ENCODE measurements at places on chromosomes 7 and 10. TPM values are rescaled to one million over a fixed set of nuclear protein-coding genes. Genes with fewer than 3 reads are reported as not detected.

- no peak for DNase-seq
Measured at GRCh38 chr10:99285881-99286280, 43.3 kb upstream of the CNNM1 start.

GRCh38 chr10:26840938-26841732 is 19.6 kb downstream of the ABI1 start:
- DNase-seq: no peak

DNA sequence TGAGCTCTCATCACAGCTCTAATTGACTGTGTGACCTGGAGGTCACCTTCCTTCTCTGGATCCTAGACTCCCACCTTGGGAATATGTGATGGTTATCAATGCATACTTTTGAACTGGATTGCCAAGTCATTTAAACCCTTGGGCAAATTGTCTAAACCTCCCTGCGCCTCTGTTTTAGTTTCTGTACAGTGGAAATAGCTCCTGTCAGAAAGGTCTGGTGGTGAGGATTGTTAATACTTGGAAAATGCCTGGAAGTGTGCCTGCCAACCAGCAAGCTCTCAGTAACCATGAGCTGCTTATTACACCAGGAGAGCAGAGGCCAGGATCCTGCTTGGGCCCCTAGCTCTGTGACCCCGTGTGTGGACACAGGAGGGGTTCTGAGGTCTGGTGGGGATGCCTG is 108.7 kb upstream of the PPIF start:
- DNase-seq: no peak

DNA sequence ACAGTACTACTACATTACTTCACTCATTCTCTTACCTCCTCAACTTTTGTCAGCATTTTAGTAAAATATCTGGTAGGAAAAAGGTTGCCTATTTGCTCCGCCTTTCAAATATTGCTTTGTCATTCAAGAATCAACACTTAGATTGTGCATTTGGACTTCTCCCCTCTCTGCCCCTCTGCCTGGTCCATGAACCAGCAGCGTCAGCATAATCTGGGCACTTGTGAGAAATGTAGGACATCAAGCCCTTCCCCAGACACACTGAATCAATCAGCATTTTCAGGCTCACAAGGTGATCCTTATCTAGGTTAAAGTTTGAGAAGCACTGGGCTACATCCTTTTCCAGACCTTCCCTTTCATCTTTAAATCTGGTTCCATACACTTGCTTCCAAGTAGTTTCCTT is 16.3 kb downstream of the SLC13A1 start:
- no peak for DNase-seq

- no peak for DNase-seq
Measured at GRCh38 chr10:60390224-60390626, 550 bp upstream of the ANK3 start.

DNA sequence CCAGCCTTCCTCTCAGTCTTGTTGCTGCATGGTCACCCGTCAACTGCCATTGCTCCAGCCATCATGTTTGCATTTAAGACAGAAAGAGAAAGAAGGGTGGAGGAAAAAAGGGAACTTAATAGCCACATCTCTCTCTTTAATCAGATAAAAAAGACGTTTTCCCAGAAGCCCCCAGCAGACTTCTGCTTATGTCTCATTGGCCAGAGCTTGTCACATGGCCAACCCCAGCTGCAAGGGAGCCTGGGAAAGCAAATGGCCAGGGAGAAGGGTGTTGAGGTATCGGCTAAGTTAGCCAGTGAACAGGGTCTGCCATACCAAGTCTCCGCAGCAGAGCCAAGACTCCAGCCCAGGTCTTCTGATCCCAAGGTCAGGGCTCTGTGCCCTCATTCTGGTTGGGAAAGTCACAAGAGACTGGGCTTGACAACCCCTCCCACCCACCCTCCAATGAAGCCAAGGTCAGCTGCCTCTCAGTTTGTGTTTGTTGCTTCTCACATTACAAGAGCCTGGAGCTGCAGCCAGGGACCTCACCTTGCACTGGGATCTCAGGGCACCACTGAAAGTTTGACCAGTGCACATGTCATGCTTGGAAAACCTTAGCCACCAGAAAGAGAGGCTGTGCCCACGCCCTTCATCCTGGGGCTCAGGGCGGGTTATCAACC is 80.3 kb upstream of the LYZL2 start:
- DNase-seq: no peak

The LIPF gene
- polyA plus RNA-seq: not detected

DNA sequence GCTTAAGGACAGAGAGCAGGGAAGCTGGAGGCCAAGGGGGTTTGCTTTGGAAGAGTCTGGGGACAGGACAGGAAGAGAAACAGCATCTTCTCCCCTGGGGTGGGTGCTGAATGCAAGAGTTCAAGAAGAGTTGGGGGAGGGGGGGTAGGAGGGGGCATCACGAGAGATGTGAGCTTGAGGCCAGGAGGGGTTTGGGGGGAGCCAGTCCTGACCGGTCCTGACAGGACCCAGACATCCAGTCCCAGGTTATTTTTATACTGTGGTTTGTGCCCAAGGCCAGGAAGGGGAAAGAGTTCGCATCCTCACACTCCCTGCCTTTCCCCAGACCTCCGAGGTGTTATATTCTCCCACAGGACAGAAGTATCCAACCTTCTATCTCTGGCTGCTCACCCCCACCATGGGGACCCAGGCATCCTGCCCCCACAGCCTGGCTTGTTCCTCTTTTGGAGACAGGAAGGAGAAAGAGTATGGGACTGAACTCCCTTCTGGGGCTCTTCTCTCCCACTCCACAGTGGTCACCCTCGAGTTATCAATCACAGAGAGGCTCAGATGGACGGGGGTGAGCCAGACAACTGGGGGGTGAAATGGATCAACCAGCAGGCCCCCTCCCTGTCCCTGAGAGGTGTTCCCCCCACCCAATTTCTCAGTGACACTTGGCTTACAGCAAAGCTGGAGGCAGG is 2.8 kb downstream of the TSC22D4 start:
- DNase-seq: no peak

DNA sequence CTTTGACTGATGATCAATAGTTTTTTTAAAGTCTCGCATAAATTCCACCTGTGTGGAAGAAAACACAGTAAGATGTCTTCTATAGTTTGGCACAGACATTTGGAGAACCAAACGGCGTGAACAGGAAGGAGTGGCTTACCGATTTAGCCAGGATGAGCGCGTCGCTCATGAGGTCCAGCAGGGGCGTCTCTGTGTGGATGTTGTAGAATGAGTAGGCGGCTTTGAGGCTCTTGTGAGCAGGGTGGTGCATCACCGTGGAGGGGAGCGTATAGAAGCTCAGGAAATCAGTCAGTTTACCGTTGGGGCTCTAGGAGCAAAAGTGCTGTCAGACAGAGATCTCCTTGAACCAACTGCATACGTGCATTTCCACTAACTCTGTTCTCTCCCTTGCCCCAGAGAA is 15.5 kb downstream of the RPP38 start:
- DNase-seq: peak; percentile 14

GRCh38 chr10:3046210-3046779 is 21.1 kb upstream of the PFKP start:
- DNase-seq: no peak

The KLF6 gene
- 27.8 TPM for polyA plus RNA-seq

The PURB gene
- 7.7 TPM for polyA plus RNA-seq

DNA sequence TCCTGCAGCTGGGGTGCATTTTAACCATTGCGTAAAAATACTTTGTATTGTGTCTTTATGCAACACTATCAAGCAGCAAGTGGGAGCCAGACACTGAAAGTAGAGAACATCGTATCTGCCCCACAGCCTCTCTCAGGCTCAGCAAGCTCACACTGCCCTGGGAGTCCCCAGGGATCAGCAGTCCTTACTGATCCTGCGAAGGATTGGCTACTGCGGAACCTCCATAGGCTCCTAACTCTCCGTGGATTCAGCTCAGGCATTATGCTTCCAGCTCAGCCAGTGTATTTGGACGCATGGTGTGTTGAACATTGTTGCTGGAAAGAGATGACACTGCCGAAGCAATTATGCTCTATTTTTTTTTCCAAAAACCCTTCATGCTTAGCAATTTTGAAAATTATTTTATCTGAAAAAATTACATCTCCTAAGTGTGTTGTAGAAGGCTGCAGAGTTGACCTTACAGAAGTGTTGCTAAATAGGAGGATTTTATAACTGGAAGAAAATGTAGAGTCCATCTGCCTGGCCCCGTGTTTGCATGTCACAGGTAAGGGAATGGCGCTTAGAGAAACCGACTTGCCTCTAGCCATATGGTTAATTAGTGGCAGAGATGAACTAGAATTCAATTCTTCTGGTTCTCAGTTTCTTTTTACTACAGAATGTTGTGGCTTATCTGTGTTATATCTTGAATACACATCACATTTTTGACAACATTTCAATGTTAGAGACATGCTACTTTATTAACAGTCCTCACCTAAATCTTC is 276.4 kb upstream of the COBL start:
- no peak for DNase-seq

DNA sequence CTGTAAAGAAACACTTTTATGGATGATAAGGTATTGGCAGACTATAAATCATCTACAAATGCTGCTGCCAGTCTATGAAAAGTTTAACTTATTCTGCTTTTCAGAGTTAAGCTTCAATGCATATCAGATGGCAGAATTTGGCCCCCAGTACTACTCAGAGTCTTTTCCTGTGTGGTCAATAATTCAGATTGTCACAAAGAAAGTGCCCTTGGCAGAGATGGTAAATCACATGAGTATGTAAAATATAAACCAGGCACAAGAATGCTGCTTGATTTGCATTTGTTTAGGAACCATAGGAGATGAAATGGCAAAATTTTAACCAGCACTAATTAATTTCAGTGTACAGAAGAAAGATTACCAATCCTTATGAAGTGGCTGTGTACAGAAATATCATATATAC is 818.3 kb upstream of the POT1 start:
- DNase-seq: no peak

GRCh38 chr7:55185321-55185802 is 166.5 kb downstream of the EGFR start:
- DNase-seq: no peak

The VAX1 gene
- polyA plus RNA-seq: not detected

DNA sequence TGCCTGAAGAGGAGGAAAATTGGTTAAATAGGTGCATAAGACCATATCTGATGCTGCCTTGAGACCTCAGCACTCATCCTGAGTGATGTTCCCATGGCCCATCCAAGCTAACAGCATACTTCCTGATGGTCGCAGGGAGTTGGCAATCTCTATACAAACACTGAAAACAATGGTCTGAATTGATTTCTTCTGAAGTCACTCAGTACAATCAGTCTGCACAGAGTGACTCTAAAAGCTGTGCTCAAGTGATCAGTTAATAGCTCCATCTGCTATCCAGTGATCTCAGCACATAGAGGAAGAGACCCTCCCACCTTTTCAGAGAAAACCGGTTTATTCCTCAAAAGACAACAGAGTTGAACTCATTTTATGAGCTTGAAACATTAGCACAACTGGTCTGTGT is 3.9 kb downstream of the PPP1R17 start:
- DNase-seq: no peak

DNA sequence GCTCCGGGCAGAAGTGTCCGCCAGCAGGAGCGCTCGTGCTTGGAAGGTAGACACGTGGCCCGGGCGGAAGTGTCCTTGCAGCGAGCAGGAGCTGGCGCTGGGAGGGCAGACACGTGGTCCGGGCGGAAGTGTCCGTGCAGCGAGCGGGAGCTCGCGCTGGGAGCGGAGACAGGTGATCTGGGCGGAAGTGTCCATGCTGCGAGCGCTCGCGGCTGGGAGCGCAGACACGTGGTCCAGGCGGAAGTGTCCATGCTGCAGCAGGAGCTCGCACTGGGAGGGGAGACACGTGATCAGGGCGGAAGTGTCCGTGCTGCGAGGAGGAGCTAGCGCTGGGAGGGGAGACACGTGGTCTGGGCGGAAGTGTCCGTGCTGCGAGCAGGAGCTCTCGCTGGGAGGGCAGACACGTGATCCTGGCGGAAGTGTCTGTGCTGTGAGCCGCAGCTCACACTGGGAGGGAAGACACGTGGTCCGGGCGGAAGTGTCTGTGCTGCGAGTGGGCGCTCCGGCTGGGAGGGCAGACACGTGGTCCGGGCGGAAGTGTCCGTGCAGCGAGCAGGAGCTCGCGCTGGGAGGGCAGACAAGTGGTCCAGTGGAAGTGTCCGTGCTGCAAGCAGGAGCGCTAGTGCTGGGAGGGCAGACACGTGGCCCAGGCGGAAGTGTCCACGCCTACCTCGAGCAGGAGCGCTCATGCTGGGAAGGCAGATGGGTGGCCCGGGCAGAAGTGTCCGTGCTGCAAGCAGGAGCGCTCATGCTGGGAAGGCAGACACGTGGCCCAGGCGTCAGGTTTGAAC is 41.1 kb upstream of the PRKAR1B start:
- peak; percentile 69 for DNase-seq

DNA sequence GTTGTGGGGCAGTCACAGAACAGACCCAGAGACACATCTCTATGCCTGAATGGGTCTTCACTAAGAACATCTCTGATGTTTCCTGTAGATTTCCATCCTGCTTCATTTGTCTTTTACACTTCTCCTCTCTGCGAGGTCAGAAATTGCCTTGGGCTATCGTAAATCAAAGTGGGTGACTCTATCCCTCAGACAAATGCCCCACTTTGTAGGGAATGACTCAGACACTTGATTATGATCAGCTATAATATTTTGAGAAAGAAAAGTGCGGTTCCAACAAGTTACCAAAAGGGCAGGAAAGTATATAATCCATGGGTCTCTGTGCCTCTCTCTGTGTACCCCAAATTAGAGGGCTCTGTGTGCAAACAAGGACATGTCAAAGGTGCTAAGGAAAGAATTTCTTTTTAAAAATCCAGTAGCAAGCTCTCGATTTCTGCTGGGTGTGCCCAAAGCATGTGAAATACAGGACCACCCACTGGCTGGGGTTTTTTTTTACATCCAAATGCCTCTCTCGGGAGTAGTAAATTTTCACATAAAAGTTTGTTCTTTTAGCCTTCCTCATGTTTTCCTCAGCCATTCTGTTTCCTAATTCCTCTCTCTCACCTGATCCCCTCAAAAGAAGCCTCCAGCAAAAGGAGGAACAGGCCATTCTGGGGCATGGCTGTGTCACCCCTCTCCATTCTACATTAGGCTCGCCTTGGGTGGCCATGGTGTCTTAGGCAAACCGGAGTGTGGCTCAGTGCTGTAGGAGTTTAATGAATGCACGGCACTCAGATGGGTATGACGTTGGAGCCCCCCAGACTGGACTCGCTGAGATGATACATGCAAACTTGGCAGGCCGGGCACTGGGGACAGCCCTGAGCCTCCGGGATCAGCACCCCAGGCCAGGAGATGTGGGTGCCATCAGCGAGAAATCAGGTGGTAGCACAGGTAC is 6.3 kb upstream of the OPN4 start:
- no peak for DNase-seq

Measured in kidney (tissue), 22 donors.